Upper lobe of right lung (tissue), 1 donor: ENCODE measurements at places on chromosomes 7 and 10. TPM values are rescaled to one million over a fixed set of nuclear protein-coding genes. Genes with fewer than 3 reads are reported as not detected.

- no peaks in the 10 kb centered on the region for H3K27me3 ChIP-seq
- peaks cover 10% of the 10 kb centered on the region for H3K4me1 ChIP-seq
- no peak overlapping the region for H3K4me3 ChIP-seq
- H3K27ac ChIP-seq: no peak overlapping the region
- no peak for DNase-seq
These were observed 106.7 kb downstream of the CUX1 start for GRCh38 chr7:101924171-101924570.

GRCh38 chr10:104146882-104147281 is 24.9 kb downstream of the SFR1 start:
- no peaks in the 10 kb centered on the region for H3K4me1 ChIP-seq
- H3K36me3 ChIP-seq: no peaks in the 10 kb centered on the region
- H3K27ac ChIP-seq: no peak overlapping the region
- DNase-seq: no peak
- H3K27me3 ChIP-seq: no peaks in the 10 kb centered on the region
- H3K4me3 ChIP-seq: no peak overlapping the region

- no peak for DNase-seq
- no peaks in the 10 kb centered on the region for H3K27me3 ChIP-seq
- H3K4me1 ChIP-seq: peaks cover 7% of the 10 kb centered on the region
- no peak overlapping the region for H3K4me3 ChIP-seq
- H3K36me3 ChIP-seq: peaks cover 30% of the 10 kb centered on the region
These were observed 66.4 kb downstream of the MINDY4 start for GRCh38 chr7:30837581-30837980.

DNA sequence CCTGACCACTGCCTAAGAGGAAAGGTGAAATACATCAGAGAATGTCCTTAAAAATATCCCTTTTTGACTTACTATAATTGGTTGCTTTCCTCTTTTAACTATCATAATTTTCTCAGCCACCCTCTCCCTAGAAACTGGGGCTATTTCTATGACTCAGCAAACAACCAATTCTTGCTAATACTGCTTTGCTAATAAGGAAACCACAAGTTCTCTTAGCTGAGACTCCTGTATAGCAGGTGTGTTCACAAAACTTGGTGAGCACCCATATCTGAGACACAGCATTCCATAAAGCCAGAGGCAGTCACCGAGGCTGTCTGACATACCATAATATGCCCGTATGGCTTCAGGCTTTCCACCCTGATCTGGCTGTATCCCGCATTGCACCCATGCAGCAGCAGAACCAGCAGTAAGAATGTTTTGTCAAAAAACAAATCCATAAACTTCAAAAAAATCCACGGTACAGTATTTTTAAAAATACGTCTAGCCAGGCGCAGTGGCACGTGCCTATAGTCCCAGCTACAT is 191.7 kb upstream of the C7orf33 start:
- no peak overlapping the region for H3K27ac ChIP-seq
- no peak overlapping the region for H3K4me3 ChIP-seq
- H3K27me3 ChIP-seq: peaks cover 26% of the 10 kb centered on the region
- no peak for DNase-seq

- no peak overlapping the region for H3K27ac ChIP-seq
- no peaks in the 10 kb centered on the region for H3K4me1 ChIP-seq
- no peak overlapping the region for H3K4me3 ChIP-seq
- no peaks in the 10 kb centered on the region for H3K27me3 ChIP-seq
- DNase-seq: no peak
These were observed 171.3 kb downstream of the MAGI2 start for GRCh38 chr7:79282070-79282694.

DNA sequence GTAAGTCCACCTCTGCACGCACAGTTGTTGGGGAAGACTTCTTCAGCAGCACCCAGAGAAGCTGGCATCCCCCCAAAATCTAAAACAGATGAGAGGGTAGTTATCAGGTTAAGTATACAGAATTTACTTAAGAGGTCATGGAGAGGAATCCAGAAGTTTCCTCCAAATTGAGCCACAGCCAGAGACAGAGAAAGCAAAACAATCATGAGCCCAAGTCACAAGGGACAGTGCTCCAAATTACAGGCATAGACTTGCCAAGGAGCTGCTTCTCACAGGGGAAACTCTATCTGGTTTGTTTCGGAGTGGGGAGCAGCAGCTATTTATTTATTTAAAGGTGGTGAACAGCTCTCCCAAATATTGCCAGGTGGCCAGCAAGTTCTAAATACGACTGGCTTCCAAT is 308.4 kb downstream of the SKIDA1 start:
- H3K27me3 ChIP-seq: no peaks in the 10 kb centered on the region
- H3K27ac ChIP-seq: no peak overlapping the region
- no peaks in the 10 kb centered on the region for H3K4me1 ChIP-seq
- no peak for DNase-seq

DNA sequence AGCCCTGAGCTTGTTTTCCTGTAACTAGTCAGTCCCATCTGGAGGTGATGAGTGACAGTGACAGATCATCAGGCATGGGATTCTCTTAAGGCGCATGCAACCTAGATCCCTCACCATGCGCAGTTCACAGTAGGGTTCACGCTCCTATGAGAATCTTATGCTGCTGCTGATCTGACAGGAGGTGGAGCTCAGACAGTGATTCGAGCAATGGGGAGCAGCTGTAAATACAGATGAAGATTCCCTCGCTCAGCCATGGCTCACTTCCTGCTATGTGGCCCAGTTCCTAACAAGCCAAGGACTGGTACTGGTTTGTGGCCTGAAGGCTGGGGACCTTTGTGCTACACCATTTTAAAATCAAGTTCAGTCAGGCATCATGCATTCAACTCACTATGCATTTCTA is 221.7 kb downstream of the KIAA1217 start:
- no peak overlapping the region for H3K27ac ChIP-seq
- H3K4me1 ChIP-seq: no peaks in the 10 kb centered on the region
- no peaks in the 10 kb centered on the region for H3K27me3 ChIP-seq
- DNase-seq: no peak
- H3K4me3 ChIP-seq: no peak overlapping the region

Gene PLEKHS1
- total RNA-seq: not detected

GRCh38 chr10:86062198-86062550 is 304.4 kb downstream of the GRID1 start:
- H3K4me3 ChIP-seq: no peak overlapping the region
- DNase-seq: no peak
- no peak overlapping the region for H3K27ac ChIP-seq
- no peaks in the 10 kb centered on the region for H3K27me3 ChIP-seq
- H3K4me1 ChIP-seq: no peaks in the 10 kb centered on the region

Gene HTR7
- 0.64 TPM for total RNA-seq

DNA sequence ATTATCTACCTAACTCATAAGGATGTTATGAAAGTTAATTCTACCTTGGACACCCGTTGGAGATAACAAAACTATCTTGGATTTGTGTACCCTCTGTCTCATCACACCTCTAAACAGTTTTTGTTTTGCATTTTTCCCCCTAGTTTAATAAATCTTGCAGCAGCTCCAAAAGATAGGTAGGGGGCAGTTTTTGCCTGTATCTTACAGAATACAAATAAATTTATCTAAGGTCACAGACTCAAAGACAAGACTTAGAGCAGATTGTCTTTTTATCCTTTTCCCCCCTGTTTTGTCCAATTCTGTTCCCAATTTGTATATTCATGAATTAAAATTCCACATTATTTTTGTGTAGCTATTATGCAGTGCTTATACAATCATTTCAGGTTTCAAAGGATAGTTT is 5.0 kb upstream of the SORCS1 start:
- no peaks in the 10 kb centered on the region for H3K4me1 ChIP-seq
- no peak overlapping the region for H3K4me3 ChIP-seq
- no peaks in the 10 kb centered on the region for H3K36me3 ChIP-seq
- no peak for DNase-seq

DNA sequence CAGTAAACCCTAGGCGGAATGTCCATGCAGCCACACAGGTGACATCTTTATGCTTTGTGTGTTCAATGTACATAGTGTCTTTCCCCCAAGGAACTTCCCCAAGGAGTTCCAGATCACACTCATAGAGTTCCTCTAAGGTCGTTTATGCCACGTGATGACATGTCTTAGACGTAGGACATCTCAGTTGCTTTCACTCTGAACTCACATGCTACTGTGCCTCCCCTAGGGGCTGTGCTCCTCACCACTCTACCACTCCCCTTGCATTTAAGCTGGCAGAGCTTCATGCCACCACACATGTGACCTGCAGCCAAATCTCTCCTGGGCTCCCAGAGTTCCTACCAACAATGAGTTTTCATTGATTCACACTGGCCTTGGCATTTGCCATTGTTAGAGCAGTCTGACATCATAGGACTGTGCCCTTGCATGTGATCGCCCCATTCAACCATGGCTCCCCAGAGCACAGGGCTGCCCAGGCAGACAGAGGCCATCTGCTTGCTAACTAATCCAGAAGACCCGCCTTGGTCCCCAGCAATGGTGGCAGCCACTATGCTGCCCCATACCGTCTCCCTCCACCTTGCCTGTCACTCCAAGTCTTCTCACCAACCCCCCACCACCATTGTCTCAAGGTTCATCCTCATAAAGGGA is 95.3 kb upstream of the MACROH2A2 start:
- H3K36me3 ChIP-seq: no peaks in the 10 kb centered on the region
- no peaks in the 10 kb centered on the region for H3K27me3 ChIP-seq
- no peak overlapping the region for H3K4me3 ChIP-seq
- DNase-seq: peak; percentile 53

DNA sequence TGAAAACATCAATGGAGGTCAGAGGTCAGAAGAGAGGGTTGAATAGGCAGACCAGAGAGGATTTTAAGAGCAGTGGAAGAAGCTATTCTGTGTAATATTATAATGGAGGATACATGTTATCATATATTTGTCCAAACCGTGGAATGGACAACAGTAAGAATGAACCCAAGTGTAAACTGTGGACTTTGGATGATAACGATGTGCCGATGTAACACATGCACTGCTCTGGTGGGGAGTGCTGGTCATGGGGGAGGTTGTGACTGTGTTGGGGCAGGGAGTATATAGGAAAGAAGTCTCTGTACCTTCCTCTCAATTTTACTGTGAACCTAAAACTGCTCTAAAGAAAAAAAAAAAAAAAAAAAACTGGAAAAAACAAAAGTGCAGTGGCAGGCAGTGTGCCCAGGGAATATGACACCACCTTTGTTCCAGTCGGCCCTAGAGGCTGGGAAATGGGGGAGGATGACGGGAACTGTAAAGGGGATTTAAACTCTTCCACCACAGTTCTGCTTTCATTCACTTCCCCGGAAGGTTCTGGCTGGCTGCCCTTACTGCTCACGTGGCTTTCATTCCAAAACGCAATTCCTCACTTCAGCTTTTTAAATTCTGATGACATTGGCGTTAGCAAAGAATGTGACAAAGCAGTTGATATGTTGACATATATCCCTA is 113.7 kb upstream of the ANKRD1 start:
- H3K4me1 ChIP-seq: peaks cover 16% of the 10 kb centered on the region
- H3K27ac ChIP-seq: no peak overlapping the region
- DNase-seq: peak; percentile 65

- H3K4me3 ChIP-seq: no peak overlapping the region
- H3K36me3 ChIP-seq: peaks cover 52% of the 10 kb centered on the region
- no peaks in the 10 kb centered on the region for H3K4me1 ChIP-seq
- H3K27ac ChIP-seq: no peak overlapping the region
- DNase-seq: no peak
These were observed 36.9 kb downstream of the RNF32 start for GRCh38 chr7:156677374-156678054.

Gene LRRC61
- total RNA-seq: 10.2 TPM

Gene SPDYE2
- not detected for total RNA-seq

Gene UBTD1
- 37.5 TPM for total RNA-seq

DNA sequence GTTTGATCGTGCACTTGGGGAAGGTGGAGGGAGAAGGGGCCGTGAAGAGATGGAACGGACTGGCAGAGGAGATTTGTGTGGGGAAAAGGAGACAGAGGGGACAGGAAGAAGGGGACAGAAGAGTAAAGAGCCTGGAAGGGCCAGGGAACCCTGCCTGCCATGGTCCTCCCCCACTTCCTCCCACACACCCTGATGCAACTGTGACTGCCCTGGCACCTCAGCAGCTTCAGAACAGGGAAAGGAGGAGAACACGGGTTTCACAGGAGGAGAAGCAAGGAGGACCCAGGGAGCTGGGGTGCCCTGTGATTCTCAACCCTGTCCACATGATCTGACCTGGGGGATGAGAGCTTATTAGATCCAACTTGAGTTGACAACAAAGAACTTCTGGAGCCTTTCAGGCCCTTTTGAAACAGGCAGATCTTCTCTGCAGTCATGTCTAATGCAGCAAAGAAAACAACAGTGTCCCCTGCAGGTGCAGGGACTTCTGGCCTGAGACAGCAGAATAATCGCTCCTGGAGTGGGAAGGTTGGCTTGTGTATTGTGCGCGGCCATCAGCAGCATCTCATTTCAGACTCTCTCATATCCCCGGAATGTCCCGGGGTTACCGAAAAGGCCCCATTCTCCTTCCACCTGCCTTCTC is 421.6 kb downstream of the PAXIP1 start:
- H3K27ac ChIP-seq: no peak overlapping the region
- H3K36me3 ChIP-seq: no peaks in the 10 kb centered on the region
- H3K4me1 ChIP-seq: no peaks in the 10 kb centered on the region
- no peaks in the 10 kb centered on the region for H3K27me3 ChIP-seq

Gene RNF32
- 1.9 TPM for total RNA-seq

DNA sequence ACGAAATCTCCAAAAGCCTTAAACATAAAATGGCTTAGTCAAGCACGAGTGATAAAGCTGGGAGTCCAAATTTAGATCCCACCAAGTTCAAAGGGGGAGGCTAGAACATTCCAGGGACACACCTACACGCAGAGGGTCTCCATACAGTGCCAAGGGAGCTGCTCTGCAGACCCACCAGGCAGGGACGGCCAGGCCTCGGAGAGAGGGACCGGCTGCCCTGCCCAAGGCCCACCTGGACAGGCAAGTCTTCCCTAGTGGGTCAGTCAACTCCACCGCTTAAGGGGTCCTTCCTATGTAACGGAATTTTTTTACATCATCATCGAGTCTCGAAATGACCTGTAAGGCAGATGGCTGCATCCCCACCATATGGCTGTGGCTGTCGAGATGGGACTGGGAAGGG is 28.5 kb downstream of the AMZ1 start:
- no peaks in the 10 kb centered on the region for H3K27me3 ChIP-seq
- H3K36me3 ChIP-seq: no peaks in the 10 kb centered on the region
- no peak overlapping the region for H3K4me3 ChIP-seq
- no peak for DNase-seq

- peaks cover 6% of the 10 kb centered on the region for H3K36me3 ChIP-seq
- no peaks in the 10 kb centered on the region for H3K4me1 ChIP-seq
- no peak overlapping the region for H3K4me3 ChIP-seq
- no peak for DNase-seq
These were observed 29.0 kb upstream of the EBLN1 start for GRCh38 chr10:22246680-22247391.

GRCh38 chr7:22185559-22185958 is 171.4 kb downstream of the RAPGEF5 start:
- H3K27me3 ChIP-seq: no peaks in the 10 kb centered on the region
- DNase-seq: no peak
- H3K27ac ChIP-seq: no peak overlapping the region
